WTC11 (cell line): ENCODE measurements at places on chromosomes 1 and 21. TPM values are rescaled to one million over a fixed set of nuclear protein-coding genes. Genes with fewer than 3 reads are reported as not detected.

The NHLH1 gene
- total RNA-seq: 0.69 to 0.70 TPM (median 0.69 TPM) in 3 replicates

The CCDC185 gene
- not detected in 3 replicates for total RNA-seq

The B4GALT2 gene
- total RNA-seq: 66.7 to 72.2 TPM (median 66.9 TPM) in 3 replicates

The HSD3B1 gene
- not detected in 3 replicates for total RNA-seq

The PTPN22 gene
- 0.11 to 0.18 TPM in 2 of 3 replicates, not detected in the other for total RNA-seq

The HFM1 gene
- 1.7 to 3.8 TPM (median 3.4 TPM) in 3 replicates for total RNA-seq

The PRDM15 gene
- 10.3 to 12.9 TPM (median 12.2 TPM) in 3 replicates for total RNA-seq

The MTARC2 gene
- total RNA-seq: 12.5 to 15.5 TPM (median 15.2 TPM) in 3 replicates

The DYNLT5 gene
- 1.3 to 1.8 TPM (median 1.6 TPM) in 3 replicates for total RNA-seq

The HSPB7 gene
- total RNA-seq: 0.11 to 0.23 TPM (median 0.21 TPM) in 3 replicates

The MDM4 gene
- total RNA-seq: 73.5 to 76.2 TPM (median 74.1 TPM) in 3 replicates

The SYT2 gene
- total RNA-seq: 9.5 to 12.1 TPM (median 9.6 TPM) in 3 replicates

The CLCA4 gene
- total RNA-seq: not detected in 3 replicates

The LORICRIN gene
- total RNA-seq: not detected in 3 replicates

The KANK4 gene
- total RNA-seq: 0.23 to 0.55 TPM (median 0.35 TPM) in 3 replicates

The ATP1A4 gene
- total RNA-seq: 0.37 to 0.78 TPM (median 0.55 TPM) in 3 replicates

The PRXL2B gene
- total RNA-seq: 47.8 to 51.1 TPM (median 50.3 TPM) in 3 replicates

The CR2 gene
- 3.8 to 7.6 TPM (median 6.5 TPM) in 3 replicates for total RNA-seq

The CRNN gene
- total RNA-seq: not detected in 3 replicates
